ENCODE measurements at places on chromosomes 3 and 15.

GRCh38 chr3:2929574-2929973, 180.6 kb downstream of the IL5RA start:
- no peak for DNase-seq

DNA sequence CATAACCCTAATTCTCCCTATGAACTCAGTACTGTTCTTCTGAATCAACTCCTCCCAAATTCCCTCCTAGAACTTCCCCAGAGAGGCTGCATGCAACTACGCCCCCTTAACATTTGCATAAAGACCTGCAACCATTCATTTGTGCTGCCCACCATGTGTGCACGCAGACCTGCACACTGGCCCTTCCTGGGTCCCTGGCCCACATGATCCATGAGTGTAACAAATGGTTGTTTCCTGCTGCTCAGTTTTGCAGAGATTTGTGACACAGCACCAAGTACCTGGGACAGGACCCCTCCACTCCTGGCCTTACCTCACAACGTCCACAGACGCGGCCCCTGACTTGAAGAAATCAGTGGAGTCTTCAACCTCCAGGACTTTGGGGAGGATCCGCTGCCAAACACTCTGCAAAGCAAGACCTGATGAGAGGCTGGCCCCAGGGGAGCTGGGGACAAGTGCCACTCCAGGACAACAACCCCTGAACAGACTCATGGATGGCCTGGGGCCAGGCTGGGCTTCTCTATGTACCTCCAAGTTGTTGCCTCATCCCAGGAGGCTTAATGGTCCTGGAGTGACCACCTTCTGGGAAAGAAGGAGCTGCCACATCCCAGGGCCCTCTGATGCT, 33.8 kb downstream of the ALDH1L1 start:
- no peak for DNase-seq

DNA sequence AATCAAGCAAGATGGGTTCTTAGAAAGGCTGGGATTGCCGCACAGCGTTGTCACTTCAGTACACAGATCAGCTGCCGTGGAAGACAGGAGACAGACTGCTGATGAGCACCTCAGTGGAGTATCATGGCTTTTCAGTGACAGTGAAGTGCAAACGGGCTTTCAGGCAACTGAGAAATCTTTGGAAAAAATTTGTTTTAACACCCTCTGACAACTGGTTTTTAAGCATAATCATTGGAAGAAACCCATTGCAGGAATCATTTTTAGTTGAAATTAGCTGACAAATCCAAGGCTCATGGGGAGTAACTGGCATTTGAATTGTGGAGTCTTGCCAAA, 418.8 kb downstream of the OTOL1 start:
- DNase-seq: no peak

DNA sequence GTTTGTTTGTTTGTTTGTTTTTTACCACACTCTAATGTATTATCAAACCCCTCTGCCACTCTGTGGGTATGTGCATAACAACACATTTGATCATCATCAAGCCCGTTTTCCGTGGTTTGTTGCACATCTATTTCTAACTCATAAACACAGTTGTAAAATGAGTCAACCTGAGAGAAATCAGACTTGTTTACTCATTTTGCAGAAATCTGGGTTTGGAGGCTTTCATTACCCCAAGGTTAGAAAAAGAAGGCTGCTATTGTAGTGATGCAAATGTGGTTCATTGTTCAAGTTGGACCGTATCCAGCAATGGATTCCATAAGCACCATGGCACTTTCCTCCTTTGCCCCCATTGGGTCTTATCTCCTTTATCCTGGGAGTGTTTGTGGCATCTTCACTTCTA, 353.2 kb upstream of the SOX2 start:
- no peak for DNase-seq

DNA sequence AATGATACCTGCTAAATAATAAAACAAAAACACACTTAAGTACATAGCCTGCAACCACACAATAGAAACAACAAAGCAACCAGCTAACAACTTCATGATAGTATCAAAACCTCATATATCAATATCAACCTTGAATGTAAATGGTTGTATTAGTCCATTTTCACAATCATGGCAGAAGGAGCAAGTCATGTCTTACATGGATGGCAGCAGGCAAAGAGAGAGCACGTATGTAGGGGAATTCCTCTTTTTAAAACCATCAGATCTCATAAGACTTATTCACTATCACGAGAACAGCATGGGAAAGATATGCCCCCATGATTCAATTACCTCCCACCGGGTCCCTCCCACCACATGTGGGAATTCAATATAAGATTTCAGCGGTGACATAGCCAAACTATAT, 44.5 kb upstream of the PTX3 start:
- DNase-seq: no peak

DNA sequence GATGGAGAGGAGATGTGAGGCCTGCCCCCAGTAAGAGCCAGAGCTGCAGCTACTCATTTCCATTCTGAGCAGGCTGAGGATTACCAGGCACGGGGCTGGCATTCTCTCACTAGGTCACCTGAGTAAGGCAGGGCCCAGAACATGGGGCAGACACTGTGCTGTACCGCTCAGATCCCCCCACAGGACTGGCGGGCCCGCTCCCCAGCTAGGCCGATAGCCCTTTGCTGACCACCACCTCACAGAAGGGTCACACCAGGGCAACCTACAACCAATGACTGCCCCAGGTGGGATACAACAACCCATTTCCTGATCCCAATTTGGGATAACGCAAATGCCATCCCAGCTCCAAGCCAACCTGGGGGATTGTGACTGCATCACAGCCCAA, 52.5 kb downstream of the OXNAD1 start:
- no peak for DNase-seq

GRCh38 chr3:48661501-48662144, 1.1 kb downstream of the CELSR3 start:
- peak; percentile 62 for DNase-seq

DNA sequence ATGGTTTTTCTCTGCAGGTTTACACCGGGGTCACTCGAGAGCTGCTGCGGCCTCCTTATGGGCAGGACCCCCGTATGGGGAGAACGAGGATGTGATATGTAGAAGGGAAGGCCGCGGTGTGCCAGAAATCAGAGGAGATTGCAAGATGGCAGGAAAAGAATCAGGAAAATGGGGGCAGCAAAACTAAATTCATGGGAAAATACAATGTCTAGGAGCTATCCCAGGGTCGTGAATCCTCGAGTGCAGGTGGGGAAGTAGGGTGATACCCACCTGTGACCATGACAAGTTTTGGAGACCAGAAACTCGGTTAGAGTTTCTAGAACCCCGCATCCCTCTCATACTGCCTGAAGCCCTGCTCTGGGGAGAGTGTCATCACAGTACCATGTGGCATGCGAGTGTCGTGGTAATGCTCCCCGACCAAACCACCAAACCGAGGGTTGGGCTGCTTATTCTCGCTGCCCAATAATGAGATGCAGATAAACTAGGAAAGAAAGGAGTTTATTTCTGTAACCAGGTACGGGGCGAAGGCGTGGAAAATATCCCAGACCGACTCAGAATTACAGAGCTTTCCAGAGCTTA, 781 bp downstream of the TRNT1 start:
- no peak for DNase-seq

DNA sequence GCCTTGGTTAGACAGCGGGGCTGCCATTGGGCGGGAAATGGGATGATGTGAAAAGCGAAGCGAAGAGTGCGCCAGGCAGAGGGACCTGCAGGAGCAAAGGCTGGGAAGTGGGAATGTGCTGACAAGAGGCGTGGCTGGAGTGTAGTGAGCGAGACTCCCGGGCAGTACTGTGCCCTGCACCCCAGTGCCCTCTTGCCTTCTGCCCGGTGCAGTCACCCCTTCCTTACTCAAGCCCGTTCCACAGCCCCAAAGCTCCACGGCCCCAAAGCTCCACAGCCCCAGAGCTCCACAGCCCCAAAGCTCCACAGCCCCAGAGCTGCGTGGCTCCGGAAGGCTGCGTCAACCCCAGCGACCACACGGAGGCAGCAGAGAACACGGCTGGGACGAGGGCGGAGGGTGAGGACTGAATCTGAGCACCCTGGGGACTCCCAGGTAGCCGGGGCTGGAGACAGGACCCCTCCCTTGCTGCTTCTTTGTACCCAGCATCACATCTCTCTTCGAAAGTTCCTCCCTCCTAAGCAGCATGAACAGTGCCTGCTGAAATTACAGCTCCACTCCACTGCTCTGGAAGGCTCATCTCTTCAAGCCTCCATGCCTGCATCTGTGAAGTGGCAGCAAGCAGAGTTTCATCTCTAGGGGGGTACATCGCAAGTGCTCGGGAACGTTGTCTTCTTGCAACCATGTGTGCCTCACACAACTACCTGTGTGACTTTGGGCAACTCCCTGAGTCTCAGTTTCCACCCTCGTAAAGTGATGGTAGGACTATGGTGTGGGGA, 108.9 kb downstream of the FBLN2 start:
- DNase-seq: peak; percentile 96

DNA sequence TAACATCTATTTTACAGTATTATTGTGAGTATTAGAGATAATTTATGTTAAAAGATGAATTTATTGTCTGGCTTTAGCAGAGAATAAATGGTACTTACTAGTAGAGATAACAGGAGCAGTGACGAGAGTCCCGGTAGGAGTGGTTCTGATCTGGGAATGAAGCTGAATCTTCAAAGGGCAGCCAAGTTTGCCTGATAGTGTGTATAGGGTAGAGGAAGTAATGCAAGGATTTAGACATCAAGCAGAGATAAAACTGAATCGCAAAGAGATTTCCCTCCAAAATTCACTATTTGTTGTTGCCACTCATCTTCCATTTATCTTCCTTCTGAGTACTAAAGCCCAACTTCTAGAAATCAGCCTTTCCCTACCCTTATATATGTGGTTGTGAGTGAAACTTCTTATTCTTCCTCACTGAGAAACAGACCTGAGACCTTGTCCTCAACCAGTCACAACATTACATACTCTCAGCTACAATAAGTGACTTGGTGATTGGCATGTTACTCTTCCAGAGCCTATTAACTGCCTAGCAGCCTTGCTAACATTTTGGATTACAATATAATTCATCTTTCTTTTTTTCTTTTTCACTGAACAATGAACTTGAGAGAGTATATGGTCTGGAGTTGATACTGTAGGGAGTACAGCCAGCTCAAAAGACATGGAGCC, 692.7 kb upstream of the ZNF385D start:
- no peak for DNase-seq

- DNase-seq: no peak
Measured at GRCh38 chr3:117191245-117191644, 481.7 kb downstream of the TUSC7 start.

Measured in posterior cingulate gyrus (tissue), 11 donors.